GM19239 (cell line): ENCODE measurements at places on chromosomes 7 and 10.

DNA sequence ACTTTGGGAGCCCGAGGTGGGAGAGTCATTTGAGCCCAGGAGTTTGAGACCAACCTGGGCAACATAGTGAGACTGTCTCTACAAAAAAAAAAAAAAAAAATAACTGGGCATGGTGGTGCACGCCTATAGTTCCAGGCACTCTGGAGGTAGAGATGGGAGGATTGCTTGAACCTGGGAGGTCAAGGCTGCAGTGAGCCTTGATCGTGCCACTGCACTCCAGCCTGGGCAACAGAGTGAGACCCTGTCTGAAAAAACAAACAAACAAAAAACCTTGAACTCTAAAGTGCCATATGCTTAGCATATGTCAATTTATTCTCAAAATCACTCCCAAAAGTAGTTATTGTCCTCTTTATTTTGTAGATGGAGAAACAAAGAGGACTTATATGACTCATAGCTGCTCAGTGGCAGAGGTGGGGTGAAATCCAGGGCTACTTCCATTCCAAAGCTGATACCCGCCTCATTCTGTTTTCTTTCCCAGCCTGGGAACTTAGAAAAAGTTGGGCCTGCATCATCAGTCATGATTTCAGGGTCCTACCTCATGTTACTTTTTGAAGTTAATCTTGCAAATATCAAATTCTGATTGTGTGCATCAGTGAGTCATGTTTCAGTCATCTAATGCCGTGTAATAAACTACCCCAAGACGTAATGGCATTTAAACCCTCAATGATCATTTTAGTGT lies 13.3 kb downstream of the DHTKD1 start:
- no peak for DNase-seq

- no peak for DNase-seq
Measured at GRCh38 chr10:131820626-131821025, 80.2 kb upstream of the PPP2R2D start.

DNA sequence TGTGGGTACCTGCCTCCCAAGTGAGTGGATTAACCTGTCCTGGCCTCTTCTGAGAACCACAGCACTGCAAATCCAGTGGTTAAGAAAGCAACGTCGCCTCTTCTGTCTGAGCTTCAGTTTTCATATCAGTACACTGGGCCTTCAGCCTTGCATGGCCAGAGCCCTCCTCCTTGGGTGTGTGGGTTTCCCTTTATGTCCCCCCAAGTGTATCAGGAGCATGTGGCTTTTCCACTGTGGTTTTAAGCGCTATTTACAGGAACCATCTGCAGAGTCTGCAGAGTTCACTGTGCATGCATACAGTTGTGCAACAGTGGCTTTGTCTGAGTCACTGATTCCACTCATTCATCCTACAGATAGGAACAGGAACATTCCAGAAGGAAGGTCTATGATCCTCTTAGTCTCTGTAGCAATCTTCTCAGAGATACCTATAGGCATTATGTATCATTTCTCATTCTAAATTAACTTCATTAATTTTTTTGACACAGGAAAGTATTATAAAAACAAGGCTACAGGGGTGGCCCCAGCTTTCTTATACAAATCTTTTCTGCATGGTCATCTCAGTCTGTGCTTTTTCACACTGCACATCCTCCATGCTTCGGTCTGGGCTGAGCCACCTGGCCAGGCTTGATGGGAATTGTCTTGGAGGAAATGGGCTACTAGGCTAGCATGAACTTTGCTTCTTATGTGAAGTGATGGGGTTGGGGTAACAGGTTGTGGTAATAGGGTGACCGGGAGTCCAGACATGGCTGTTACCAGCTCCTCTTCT lies 17.1 kb downstream of the MBL2 start:
- no peak for DNase-seq

DNA sequence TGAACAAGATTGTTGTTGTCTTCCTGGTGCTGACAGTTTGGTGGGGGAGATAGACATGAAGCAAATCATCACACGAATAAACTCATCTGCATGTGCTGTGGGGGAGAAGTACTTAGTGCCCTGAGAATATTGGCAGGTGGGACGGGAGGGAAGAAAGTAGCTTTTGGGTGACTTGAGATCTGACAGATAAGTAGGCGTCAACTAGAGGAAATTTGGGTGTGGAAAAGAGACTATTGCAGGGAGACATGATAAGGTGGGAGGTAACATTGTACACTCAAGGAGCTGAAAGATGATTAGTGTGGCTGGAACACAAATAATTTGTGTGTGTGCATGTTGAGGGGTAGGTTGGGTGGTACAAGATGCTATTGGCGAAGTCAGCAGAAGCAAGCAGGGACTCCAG lies 30.1 kb downstream of the CNNM2 start:
- DNase-seq: no peak

DNA sequence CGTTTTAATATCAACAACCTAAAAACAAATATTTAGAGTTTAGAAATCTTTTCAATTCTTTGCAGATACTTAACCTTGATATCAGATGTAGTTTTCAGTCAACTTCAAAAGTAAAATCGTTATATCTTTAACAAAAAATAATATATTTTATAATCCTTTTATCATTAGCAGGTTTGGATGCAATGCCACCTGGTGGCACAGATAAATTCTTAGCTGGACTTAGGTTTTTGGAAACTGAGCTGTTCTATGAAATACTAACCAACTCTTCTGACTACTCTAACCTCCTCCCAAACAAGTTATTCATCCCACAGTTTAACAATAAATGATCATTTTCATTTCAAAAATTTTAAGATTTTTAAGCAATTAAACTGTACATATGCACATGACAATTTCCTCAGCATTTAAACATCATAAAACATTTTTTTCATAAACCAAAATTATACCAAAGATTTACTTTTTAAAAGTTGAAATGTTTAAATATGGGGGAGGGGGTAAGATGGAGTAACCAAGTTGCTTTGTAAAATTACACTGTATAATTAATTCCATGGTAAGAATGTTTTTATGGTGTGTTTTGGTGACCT lies 56.9 kb downstream of the HIBADH start:
- DNase-seq: no peak

GRCh38 chr10:68506411-68506810 lies 20.9 kb downstream of the SLC25A16 start:
- no peak for DNase-seq

DNA sequence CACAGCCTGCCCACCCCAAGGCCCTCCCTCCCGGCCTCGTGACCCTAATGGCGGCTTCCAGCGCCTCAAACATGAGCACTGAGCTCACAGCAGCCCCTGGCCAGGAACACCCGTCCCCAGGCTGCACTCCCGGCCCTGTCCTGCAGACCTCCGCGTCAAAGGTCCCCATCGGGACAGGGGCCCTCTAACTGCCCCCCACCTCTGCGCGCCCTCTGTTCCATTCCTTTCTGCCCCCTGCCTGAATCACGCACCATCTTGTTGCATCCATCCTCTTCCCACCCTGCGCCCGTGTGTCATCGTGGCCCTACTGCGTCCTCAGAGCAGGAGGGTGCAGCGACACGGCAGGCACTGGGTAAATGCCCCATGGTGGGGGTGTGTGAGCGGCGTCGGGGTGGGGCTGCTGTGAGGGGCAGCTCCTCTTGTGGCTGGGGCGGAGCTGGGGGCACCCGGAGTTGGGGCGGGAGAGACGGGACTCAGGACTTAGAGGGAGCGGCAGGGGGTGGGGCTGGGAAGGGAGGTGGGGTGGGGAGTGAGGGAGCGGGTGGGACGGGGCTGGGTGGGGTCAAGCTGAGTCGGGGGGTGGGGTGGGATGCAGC lies 13.4 kb downstream of the SLC29A4 start:
- DNase-seq: no peak

- DNase-seq: no peak
Measured at GRCh38 chr10:12503311-12503710, 154.0 kb downstream of the CAMK1D start.

DNA sequence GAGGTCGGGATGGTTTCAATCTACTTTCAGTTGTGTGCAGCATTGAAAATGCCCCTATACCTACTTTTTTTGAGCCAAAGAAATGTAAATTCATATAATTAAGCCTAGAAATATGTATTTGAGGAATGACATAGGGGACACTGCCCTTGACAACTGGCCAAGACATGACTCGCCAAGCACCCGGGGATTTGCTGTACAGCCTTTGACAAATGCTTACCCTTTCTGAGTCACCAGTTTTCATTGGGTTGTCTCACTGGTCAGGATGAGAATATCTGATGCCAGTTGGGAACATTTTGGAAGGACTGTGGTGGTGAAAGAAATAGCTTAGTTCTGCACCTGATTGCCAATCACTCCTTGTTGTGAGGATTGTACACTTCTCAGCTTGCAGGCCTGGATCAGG lies 166.8 kb upstream of the HABP2 start:
- DNase-seq: no peak

GRCh38 chr7:483656-484355 lies 35.8 kb downstream of the PDGFA start:
- DNase-seq: no peak

DNA sequence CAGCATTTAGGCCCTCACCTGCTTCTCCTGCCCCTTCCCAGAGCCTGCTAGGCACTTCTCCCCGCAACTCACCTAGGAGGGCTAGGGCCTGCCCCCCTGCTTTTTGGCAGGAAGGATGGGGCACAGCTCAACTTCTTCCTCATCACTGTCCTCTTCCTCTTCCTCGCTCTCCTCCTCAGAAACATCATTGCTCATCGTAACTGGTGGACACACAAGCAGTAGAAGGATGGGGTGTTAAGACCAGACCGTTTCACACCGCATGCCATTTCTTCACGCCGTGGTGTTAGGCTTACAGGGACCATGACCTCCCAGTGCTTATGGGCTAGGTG lies 1.6 kb downstream of the NPM3 start:
- DNase-seq: no peak

DNA sequence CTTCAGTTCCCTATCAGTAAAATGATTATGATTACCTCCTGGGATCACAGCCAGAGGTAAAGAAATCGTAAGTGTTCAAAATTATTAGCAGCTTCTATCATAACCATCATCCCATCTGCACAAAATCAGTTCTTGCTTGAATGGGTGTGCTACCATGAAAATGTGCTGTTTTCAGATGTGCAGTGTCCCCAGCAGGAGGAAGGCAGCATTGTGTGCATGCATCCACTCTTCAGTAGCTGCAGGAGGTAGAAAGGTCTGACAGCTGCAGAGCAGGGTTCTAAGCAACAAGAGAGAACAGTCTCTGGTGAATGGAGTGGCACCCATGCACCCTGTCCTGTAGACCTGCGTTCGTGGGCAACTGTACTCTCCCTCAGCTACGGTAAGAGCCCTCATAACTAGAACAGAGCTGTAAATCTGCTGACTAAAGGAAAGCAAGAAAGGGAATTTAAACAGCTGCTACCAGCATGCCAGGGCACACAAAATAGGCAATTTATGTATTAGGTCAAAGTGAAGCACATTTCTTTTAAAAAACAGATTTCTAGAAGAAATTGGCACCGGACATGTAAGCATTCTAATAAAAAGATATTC lies 21.2 kb downstream of the VSTM2A start:
- DNase-seq: no peak

GRCh38 chr10:43194266-43194665 lies 56.0 kb downstream of the CSGALNACT2 start:
- no peak for DNase-seq

GRCh38 chr10:75254739-75255138 lies 19.0 kb upstream of the COMTD1 start:
- DNase-seq: no peak

DNA sequence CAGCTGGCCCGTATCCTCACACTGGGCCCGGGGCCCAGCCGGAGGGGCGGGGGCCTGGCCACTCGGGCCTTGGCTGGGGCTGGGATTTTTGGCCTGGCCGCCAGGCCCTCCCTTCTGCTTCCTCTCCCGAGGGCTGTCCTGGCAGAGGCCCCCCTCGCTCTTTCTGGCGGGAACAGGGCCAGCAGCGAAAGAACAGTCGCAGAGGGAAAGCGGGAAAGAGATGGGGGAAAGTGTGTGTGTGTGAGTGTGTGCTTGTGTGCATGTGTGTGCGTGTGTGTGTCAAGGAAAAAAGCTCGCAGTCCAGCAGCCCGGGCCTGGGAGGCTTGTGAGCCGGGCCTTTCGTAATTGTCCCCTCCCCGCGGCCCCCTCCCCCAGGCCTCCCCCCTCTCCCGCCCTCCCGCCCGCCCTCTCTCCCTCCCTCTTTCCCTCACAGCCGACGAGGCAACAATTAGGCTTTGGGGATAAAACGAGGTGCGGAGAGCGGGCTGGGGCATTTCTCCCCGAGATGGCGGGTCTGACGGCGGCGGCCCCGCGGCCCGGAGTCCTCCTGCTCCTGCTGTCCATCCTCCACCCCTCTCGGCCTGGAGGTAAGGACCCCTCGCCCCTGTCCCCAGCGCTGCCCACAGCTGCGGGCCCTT lies at the start of gene ELN:
Gene ELN (plus strand): TSS at position 491 of the 638 bp plus-strand sequence. CDS start 15 bp downstream, at position 506.
- DNase-seq: no peak

DNA sequence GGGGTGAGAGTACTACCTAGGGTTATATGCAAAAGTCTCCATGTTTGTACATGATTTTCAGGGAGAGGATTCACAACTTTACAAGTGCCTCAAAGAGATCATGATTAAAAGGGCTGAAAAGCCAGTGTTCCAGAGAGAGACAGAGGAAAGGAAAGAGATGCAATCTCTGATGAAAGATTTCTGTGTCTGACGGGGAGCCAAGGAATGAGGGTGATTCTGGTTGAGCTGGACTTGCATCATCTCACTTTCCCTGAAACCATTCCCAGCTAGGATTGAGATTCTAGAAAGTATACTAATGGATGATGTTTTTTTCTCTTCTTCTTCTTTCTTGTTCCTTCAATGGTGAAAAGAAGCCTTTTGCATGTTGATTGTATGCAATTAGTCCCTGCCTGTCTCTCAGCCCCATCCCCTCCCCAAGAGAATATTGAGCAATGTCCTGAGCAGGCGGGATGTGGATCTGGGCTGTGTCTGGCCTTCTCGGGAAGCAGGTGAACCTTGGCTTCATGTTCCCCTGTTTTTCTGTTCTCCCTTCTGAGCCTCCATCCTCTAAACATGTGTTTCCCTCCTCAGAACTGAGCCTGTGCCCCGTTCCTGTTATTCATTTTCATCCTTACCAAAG lies 186.1 kb downstream of the ZNF365 start:
- DNase-seq: no peak

DNA sequence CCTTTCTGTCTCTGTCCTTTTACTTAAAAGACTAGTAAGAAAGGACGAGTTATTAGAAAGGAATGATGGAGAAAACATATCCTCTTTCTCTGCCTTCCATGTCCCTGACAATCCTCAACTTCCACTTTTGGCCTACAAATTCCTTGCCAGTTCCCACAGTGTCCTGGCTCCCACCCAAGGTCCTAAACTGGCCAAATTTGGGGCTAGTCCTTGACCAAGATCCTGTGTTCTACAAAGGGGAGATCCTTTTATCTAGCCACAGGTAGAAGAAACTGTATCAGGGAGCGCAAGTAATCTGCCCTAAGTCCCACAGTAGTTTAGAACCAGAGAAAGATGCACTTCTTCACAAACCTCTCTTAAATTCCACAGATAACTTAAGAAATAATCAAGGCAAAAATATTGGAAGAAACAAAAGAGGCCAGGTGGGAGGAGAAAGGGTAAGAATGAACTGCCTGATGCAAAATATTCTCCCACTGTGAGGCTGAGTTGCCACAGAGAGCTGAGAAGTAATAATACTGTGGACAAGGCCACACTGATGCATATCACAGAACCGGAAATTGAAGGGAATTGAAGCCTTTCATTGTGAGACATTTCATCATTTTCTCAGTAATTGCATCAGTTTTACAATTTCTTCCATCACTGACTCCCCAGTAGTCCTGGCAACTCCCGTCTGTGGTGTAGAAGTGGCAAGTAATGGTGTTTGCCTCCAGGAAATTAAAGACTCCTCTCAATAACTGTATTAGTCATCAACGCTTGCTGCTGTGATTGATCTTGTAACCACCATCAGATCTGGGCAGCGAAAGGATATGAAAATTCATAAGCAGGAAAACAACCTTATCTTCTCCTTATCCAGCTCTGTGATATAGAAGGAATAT lies 47.2 kb downstream of the DNAJC12 start:
- DNase-seq: no peak
